Activated naive CD8-positive, alpha-beta T cell treated with anti-CD3 and anti-CD28 coated beads, Interleukin-2, amount 50 U/mL, for 24 hours (primary cell): ENCODE measurements at places on chromosomes 11 and 22.

DNA sequence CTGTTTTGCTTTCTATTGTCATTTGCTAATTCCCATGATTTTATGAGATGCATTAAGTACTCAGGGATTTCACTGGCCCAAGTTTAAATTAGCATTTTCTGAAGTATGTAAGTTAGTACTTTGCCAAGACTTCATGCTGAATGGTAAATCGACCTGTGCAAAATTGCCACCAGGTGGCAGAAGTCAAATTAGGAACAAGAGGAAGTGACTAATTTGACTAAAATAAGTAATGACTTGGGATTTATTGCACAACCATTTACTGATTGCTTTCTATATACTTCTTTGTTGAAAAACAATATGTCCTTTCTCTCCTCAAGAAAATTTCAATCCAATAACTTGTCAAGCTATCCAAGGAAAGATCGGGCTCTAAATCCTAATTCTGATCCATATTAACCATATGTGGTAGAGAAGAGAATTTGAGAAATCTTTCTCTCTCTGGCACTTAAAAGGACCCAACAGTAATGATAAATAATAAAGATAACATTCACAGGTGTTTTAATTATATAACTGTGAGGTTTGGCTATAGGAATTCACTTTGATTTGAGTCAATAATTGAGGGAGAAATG is 253.7 kb upstream of the CHORDC1 start:
- no peak overlapping the region for H3K4me3 ChIP-seq
- H3K27me3 ChIP-seq: no peaks in the 10 kb centered on the region
- peak; percentile 4 for DNase-seq
- H3K36me3 ChIP-seq: no peaks in the 10 kb centered on the region
- H3K4me1 ChIP-seq: no peaks in the 10 kb centered on the region

- no peaks in the 10 kb centered on the region for H3K36me3 ChIP-seq
- no peak for DNase-seq
- no peak overlapping the region for H3K4me3 ChIP-seq
- no peaks in the 10 kb centered on the region for H3K4me1 ChIP-seq
- H3K27ac ChIP-seq: no peak overlapping the region
These were observed 1427.1 kb downstream of the LRRC4C start for GRCh38 chr11:40032331-40032730.

DNA sequence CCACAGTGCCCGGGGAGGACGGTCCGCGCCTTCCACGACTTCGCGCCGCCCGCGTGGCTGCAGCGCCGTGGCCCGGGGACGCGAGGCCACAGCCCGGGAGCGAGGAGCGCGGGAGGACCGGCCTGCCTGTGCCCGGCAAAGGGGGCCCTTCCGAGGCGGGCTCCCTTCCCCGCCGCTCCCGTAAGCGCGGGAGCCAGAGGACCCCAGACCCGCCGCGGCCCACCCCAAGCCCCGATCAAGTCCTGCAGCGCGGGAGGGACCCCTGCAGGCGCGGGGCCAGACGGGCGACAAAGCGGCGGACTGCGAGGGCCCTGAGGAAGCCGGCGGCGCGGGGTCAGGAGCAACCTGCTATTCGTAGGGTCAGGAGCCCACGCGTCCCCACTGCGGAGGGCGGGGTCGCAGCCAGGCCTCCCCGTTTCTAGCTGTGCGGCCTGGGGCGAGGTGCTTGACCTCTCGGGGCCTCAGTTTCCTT is 110.3 kb downstream of the WNT7B start:
- H3K4me3 ChIP-seq: no peak overlapping the region
- DNase-seq: no peak
- H3K27me3 ChIP-seq: peaks cover 42% of the 10 kb centered on the region
- H3K4me1 ChIP-seq: peaks cover 16% of the 10 kb centered on the region

- DNase-seq: no peak
- no peaks in the 10 kb centered on the region for H3K4me1 ChIP-seq
- peaks cover 9% of the 10 kb centered on the region for H3K27me3 ChIP-seq
- no peak overlapping the region for H3K27ac ChIP-seq
- H3K36me3 ChIP-seq: no peaks in the 10 kb centered on the region
- H3K4me3 ChIP-seq: no peak overlapping the region
These were observed 65.3 kb upstream of the SLN start for GRCh38 chr11:107777110-107777509.

DNA sequence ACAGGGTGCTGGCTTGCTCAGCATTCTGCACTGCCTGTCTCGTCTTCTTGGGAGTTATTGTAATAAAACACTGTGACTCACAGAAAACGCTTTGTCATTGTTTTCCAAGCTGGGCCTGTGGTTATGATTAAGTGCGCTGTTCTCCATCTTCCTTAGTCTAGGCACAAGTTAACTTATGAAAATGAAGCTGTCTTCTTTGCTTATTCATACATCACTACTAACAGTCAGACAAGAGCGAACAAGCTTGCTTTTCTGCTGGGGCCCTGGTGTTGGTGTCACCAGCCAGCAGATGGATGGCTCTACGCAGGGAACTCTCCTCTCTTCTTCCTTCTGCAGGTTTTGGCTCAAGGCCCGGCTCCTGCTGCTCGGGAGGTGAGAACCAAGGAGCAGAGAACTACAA is 380.1 kb upstream of the SYN3 start:
- H3K36me3 ChIP-seq: no peaks in the 10 kb centered on the region
- H3K27ac ChIP-seq: no peak overlapping the region
- DNase-seq: no peak
- no peaks in the 10 kb centered on the region for H3K4me1 ChIP-seq
- H3K27me3 ChIP-seq: no peaks in the 10 kb centered on the region

DNA sequence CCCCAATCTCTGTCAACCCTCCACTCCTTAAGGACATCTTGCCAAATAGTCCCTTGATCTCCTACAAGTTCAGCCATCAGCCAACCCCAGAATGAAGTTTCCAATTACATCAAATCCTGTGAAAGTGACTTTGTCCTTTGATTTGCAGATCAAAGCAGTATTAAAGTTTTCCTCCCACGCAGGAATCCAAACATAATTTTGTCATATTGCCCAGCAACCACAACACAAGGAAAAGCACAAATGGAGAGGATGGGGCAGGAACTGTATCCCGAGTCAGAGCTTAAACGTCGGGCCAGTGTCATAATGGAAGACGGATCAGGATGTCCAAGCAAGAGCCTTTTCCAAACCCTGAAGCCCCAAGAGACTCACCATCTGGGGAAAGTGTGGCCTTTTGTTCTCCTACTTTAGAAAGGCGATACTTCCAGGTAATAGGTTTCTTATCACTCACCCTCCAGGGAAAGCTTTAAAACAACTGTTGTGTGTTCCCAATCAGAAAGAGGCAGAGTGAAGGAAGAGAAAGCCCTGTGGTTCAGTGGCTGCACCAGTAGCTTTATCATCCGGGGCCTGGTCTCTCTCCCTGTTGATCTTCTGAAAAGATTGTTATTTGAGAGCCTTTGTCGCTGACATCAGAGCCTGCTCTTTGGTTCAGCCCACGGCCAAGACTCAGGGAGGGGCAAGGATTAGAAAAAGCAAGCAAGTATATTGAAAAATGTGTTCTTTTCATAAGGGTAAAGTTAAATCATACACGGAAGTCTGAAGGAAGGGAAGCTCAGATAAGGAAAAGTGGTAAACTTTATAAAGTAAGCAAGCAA is 41.7 kb downstream of the EXPH5 start:
- no peak overlapping the region for H3K4me3 ChIP-seq
- H3K36me3 ChIP-seq: no peaks in the 10 kb centered on the region
- no peak for DNase-seq
- no peak overlapping the region for H3K27ac ChIP-seq
- no peaks in the 10 kb centered on the region for H3K4me1 ChIP-seq
- no peaks in the 10 kb centered on the region for H3K27me3 ChIP-seq

DNA sequence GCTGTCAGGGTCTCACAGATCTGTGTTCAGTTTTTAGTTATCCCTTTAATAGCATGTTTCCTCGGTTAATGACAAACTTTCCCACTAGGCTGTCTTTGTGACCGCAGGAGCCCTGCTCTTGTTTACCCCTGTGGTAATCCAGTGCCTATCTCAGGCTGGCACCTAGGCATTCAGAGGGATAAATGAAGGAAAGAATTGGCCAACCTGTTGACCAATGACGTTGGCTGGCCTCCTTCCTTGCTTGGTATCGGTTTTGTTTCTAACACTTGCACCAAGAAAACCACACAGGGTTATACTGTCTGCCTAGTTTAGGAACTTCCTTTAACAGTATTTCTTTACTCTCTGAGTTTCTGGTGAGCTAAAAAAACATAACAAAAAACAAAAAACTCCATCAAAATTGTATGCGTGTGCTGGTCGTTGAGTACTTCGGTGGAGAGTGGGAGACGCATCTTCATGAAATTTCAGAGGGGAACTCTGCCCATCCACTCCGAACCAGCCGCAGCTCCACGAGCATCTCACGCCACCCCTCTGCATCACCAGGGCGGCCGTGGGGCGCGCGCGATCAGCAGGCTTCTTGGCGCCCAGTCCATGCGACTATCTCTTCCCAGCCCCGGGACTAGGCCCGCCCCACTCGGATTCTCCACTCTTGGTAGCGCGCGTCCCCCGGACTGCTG is 563 bp upstream of the ENDOD1 start:
- peak overlapping the region; percentile 83 for H3K4me3 ChIP-seq
- no peak for DNase-seq
- peak overlapping the region; percentile 87 for H3K27ac ChIP-seq
- peaks cover 71% of the 10 kb centered on the region for H3K4me1 ChIP-seq
- peaks cover 3% of the 10 kb centered on the region for H3K36me3 ChIP-seq
- no peaks in the 10 kb centered on the region for H3K27me3 ChIP-seq

GRCh38 chr11:118338637-118339061 is 3.9 kb downstream of the CD3D start:
- H3K36me3 ChIP-seq: peaks cover 51% of the 10 kb centered on the region
- peaks cover 56% of the 10 kb centered on the region for H3K4me1 ChIP-seq
- peak overlapping the region; percentile 92 for H3K27ac ChIP-seq
- no peaks in the 10 kb centered on the region for H3K27me3 ChIP-seq
